ENCODE measurements at places on chromosomes 5 and 9. TPM values are rescaled to one million over a fixed set of nuclear protein-coding genes. Genes with fewer than 3 reads are reported as not detected.

GRCh38 chr5:14487897-14488570 is 93.6 kb upstream of the OTULINL start:
- no peak for DNase-seq

DNA sequence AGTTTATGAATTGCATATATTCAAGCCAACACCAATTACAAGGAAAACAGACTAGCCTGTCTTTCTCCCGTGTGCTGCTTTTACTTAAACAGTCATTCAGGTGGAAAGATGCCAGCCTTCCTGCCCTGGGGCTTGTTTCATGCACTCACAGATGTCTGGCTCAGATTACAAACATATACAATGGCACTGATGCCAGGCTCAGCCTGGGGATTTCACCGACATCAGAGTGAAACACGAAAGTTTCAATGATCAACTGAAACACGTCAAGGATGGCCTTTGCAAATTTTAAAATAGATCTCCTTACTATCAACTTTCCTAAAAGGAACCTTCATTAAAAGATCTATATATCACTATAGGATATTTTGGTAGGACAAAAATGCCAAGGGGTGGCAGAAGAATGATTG is 1576.5 kb downstream of the EFNA5 start:
- peak; percentile 78 for DNase-seq

DNA sequence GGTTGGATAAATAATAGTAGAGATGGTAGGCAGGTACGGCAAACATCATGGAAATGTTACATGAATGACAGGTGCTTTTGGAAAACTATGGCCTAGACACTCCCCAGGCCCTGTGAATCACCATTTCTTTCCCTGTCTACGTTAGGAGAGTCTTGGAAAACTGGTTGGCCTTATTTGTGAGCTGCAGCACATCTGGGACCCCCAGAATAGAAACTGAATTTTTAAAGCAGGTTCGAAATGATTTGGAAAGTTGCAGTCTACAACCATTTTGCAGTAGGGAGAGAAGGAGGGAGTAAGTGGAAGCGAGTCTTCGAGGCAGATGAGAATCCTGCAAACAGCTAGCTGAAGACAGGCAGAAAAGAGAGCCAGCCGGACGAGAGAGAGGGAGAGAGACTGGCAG is 13.0 kb downstream of the C1QTNF2 start:
- DNase-seq = no peak

GRCh38 chr5:66134407-66134861 is 9.7 kb upstream of the SREK1 start:
- no peak for DNase-seq

Gene KLF4
- 5.7 TPM for total RNA-seq

Gene CCL19
- total RNA-seq = not detected

DNA sequence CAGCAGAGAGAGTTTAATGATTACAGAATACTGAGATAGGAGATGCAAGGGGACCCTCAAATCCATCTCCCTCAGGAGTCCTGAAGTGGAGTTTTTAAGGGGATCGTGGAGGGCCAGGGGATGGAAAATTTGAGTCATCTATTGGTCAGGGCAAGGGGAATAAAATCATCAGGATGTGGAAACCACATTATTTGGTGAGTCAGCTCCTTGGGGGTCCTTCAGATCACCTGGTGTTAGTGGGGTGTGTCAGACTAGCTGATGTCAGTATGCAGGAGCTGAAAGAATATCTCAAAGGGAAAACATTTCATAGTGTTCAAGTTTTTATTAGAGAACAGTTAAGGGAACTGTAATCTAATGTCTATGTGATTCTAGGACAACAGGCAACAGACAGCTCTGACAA is 183.0 kb upstream of the FTMT start:
- peak; percentile 88 for DNase-seq

DNA sequence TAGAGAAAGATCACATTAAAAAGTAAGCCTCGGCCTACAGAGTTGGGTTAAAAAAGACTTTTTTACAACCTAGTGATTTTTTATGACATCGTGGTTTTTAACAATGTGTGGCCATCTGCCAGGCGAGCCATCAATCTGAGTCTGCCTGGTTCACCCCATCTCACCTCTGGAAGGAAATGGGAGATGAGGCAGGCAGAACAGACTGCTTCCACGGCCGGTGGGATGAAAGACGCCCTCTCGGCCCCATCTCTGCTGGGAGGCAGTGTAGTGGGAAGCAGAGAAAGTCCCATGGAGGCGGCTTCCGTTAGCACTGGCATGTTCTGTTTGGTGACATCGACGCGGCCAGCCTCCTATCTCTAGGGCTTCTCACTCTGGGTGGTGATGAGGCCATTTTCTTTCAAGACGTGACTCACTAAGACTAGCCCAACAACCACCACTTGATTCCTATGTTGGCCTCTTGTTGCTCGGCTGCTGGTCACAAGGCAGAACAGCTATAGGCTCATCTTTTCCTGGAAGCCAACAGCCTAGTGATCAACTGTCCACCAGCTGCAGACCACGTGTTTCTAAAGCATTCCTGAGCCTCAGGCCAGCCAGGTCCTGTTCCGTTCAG is 132.4 kb upstream of the OTULINL start:
- peak; percentile 65 for DNase-seq

- DNase-seq = no peak
Measured at GRCh38 chr9:83274787-83275186, 211.8 kb upstream of the RASEF start.

Gene PNPLA7
- total RNA-seq = under 0.01 TPM

- no peak for DNase-seq
Measured at GRCh38 chr5:142998316-142999020, 228.3 kb downstream of the ARHGAP26 start.

Gene HRH2
- 1.0 TPM for total RNA-seq

Gene PCDHAC2
- total RNA-seq = 1.2 TPM

DNA sequence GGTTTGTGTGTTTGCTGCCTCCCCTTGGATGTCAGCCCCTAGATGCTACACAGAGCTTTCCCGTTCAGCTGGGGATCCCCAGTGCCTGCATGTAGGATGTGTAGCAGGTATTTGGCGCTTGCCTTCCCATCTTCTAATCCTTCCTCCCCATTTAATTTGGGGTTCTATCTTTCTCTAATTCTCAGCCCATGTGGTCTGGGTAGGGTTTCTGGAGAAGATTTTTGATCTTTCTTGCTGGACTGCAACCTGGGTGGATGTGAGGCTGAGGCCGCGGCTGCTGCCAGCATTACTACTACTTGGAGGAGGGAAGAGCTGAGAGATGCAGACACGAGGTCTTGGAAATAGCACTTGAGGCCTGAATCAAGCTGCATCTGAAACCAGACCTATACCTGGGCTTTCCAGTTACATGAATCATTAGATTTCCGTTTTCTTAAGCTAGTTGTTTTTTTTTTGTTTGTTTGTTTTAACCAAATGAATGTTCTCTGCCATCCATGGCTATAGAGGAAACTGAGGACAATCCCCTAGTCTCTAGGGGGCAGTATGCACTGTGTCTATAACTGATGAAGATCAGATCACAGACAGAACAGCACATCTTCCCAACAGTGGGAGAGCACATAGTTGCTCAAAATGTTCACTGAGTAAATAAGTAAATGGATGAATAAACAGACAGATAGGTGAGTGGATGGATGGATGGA is 178.6 kb downstream of the FGF18 start:
- no peak for DNase-seq
